ENCODE measurements at places on chromosomes 2 and 18. TPM values are rescaled to one million over a fixed set of nuclear protein-coding genes. Genes with fewer than 3 reads are reported as not detected.

Gene IL1R1
- 108 TPM for total RNA-seq

Gene KLHL14
- not detected for total RNA-seq

Gene CTAGE1
- not detected for total RNA-seq

Gene OTOS
- total RNA-seq: not detected

Gene FAP
- total RNA-seq: 46.5 TPM

Gene NYAP2
- total RNA-seq: not detected

Gene LAMA1
- 1.5 TPM for total RNA-seq

Gene RAB6C
- not detected for total RNA-seq

Gene CD302
- 3.9 TPM for total RNA-seq

Gene DNAJC10
- 70.1 TPM for total RNA-seq

Gene SCN2A
- total RNA-seq: 10.9 TPM

Gene CARF
- total RNA-seq: 5.4 TPM

Gene ALLC
- not detected for total RNA-seq

Gene GPR75
- 0.52 TPM for total RNA-seq

Gene TXNDC9
- total RNA-seq: 35.3 TPM

Gene TSPYL6
- total RNA-seq: not detected

Gene RPIA
- total RNA-seq: 4.9 TPM

Gene CD226
- 0.34 TPM for total RNA-seq

Gene GAL3ST2
- total RNA-seq: 0.09 TPM

Gene SNED1
- total RNA-seq: 114 TPM

Gene ALMS1
- total RNA-seq: 8.2 TPM

Gene POTEC
- total RNA-seq: not detected
